ENCODE measurements at places on chromosomes 7 and 10.
A peak's percentile ranks its signal among the peaks of the same experiment; 100 is the strongest.

GRCh38 chr7:116528008-116528789 is 3.4 kb downstream of the CAV1 start:
- no peak for DNase-seq

- no peak for DNase-seq
Measured at GRCh38 chr10:123884907-123885381, 6.7 kb downstream of the CPXM2 start.

DNA sequence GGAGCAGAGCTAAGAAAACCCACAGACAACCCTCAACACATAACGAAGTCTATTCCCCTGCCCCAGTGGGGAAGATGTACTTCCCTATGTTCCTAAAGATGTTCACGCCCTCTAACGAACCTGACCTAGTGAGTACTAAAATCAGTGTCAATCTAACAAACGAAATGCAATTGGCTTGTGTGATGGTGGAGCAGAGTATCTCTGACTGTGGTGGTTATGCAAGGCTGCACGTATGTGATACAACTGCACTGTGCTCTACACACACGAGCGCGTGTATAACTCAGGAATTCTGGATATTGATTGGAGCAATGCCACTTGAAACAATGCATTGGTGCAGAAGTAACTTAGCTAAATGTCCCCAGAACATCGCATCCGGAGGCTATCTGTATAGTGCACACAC is 1.3 kb downstream of the ANKRD16 start:
- no peak for DNase-seq

DNA sequence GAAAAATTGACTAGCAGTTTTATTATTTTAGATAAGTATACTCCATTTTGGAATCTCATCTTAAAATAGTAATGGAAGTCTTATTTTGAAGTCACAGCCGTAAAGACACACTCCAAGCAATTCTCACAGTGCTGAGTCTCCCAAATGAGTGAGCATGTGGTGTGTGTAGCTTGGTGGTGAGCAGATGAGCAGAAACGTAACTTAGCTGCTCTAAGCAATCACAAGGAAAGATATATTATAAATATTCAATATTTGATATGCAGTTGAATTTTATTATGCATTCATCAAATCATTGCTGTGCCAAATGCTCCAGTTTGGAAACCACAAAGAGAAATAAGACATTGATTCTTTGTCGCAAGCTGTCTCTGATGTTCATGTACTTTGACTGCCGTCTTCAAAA is 61.2 kb downstream of the CSTF2T start:
- no peak for DNase-seq

- no peak for DNase-seq
Measured at GRCh38 chr10:86258499-86258898, 108.1 kb downstream of the GRID1 start.

GRCh38 chr10:1149793-1150637 is 93.8 kb downstream of the WDR37 start:
- no peak for DNase-seq

DNA sequence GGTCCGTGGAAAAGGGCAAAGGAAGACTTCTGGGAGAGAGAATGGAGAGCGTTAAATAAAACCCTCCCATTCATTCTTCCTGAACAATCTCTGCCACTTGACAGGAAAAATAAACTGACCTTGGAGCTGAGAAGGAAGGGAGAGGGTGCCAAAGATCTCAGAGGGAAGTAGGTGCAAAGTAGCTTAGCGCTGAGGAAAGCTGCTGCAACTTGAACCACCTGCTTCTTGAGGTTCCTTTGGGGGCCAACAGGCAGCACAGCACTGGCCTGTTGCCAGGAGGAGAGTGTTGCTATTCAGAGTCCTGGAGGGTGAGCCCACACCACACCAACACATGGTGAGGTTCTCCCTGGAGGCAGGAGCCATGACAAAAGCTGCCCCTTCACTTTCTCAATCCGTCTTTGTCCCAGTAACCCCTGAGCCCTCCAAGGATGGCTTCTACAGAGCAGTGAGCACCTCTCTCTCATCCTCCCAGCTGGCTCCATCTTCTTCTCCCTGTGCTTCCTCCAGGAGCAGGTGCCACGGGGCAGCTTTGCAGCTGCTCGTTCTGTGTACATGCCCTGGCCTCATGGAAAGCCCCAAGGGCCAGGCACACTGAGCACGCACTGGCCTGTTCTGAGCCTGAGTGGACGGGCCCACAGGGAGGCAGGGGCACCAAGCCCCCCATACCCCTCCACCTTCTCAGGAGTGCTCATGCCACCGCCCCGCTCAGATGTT is 101.3 kb downstream of the STRA8 start:
- no peak for DNase-seq

DNA sequence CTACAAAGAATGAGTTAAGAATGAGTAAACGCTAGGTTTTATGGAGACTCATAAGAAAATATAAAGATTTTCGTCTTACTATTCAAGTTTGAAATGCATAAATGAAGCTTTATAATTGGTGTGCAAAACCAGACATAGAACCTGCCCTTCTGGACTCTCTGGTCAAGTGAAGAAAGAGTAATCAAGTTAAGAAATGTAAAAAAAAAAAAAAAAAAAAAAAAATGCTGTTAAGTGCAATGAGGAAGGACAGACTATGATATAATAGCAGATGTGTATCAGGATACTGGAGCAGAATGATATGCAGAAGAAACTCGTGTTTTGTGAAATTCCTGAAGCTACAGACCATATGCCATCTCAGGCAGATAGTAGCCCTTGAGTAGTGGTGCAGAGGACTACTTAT is 5.6 kb downstream of the PCGF5 start:
- no peak for DNase-seq

DNA sequence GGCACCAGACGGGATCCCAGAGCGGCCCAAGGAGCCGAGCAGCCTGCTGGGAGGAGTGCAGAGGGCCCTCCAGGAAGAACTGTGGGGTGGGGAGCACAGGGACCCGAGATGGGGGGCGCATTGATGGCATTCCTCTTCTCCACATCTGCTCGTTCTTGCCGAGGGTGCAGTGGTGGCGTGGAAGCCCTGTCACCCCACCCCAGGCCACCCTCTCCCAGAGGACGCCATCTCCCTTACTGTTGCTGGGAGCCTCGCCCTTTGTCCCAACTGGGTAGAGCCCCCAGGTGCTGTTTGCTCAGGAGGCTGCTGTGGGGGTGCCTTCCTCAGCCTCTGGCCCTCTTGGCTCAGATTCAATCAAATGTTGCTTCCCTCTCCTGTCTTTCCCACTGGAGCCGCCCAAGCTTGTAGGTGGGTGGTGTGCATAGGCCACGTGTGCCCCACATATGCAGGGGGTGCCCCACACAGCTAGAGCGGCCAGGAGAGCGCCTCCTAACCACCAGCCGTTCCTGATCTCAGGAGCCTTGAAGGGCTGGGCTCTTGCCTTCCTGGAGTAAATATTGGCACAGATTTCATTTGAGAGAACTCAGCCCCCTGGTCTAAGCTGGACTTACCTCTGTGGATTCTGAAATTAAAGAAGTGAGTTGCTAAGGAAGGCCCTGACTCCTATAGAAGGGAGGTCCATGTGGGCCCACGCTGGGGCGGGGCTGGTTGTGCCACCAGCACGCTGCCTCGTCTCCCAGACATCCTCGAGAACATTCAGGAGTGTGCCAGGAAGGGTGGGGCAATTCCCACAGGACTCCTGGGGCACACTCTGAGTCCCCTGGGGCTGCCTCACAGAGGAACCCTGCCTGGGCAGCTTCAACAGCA is 39.2 kb downstream of the ZNF467 start:
- DNase-seq, result no peak

- no peak for DNase-seq
Measured at GRCh38 chr10:101646364-101646763, 48.6 kb downstream of the FBXW4 start.

GRCh38 chr7:105011141-105011830 is 2.7 kb upstream of the KMT2E start:
- no peak for DNase-seq

GRCh38 chr7:129970816-129971215 is 18.1 kb upstream of the UBE2H start:
- DNase-seq, result no peak

DNA sequence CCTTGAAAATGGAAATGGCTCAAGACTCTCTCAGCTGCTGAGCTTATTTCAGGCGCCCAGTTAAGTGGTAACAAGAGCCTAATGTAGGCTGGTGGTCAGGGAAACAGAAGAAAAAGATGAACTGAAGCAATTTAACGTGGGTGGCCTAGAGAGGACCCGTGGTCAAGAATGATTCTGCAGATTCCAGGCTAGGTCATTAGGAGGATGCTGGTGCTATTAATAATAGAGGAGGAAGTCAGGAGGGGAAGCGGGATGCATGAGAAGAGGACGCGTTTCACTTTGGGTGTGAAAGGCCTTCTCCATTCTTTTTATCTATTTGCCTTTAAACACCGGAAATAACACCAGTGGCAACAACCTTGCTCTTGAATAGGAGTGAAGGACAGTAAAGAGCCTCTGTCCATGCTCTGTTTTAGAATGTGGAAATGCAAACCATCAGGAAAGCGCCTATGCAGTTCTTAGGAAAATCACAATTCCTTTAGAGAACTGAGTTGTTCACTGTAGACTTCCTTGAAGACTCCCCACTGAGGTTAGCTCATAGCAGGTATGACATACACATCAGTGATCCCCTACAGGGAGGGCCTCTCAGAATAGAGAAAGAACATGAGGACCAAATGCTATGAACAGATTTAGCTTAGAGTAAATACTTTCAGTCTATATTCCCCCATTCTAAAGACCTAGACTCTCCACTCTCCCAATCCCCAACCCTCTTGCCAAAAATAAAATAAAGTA is 8.6 kb downstream of the LIPA start:
- DNase-seq, result no peak

GRCh38 chr7:70953331-70953741 is 178.6 kb upstream of the GALNT17 start:
- DNase-seq, result no peak

GRCh38 chr10:29344073-29344820 is 55.4 kb downstream of the LYZL1 start:
- no peak for DNase-seq

DNA sequence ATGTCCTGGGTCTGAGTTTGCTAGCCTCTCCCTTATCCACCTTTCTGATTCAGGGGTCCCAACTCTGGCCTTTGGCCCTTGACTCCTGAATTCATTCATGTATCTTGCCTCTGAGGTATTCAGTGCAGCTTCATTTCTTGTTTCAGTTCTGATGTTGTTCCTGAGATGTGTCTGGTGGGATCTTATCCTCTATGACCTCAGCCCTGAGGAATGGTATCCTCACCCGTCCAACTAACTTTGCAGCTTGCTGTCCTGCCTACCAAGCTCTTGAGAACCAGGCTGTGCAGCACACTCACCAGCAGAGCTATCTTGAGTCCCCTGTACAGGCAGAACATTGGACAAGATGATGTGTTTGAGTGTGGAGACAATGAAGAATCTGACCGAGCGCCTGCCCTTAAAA is 13.8 kb downstream of the SUFU start:
- DNase-seq, result no peak

DNA sequence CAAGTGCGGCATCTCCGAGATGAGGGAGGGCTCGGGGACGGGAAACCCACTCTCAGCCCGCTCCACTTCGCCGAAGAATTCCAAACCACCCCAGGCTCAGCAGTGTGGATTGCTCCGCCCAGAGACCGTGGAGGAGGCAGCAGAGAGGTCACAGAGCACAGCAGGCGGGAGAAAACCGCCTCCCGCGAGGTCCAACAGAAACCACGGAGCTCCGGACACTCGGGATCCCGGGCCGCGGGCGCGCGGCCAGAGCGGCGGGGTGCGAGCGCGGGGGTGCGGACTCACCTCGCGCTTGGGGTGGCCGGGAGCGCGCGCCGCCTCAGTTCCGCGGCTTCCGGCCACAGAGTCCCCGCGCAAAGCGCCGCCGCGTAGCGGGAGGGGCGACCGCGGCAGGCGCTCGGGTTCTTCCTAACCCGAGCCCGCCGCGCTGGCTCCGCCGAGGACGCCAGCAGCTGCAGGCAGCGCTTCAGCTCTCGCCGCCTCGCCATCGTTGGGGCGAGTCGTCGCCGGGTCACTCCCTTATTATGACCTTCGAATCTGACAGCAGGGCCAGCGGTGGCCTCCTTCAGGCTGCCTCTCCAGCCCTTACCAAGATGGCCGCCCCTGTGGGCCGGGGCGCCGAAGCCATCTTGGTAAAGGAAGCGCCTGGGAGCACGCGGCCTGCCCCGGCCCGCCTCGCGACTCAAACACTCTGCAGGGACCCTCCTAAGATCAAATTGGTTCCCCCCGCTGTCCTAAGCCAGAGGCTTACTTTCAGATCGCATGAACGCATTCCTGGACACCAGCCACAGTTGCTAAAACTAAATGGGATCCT is at the start of gene NAPEPLD:
NAPEPLD (minus strand) TSS at position 106 of the 814 bp plus-strand sequence. CDS start 20,323 bp downstream, outside the sequence.
- DNase-seq, result peak; percentile 35

- no peak for DNase-seq
Measured at GRCh38 chr7:81769891-81770727, at the start of gene HGF. Gene HGF (minus strand): TSS chr7:81770047. CDS start chr7:81769971, 76 bp downstream.

DNA sequence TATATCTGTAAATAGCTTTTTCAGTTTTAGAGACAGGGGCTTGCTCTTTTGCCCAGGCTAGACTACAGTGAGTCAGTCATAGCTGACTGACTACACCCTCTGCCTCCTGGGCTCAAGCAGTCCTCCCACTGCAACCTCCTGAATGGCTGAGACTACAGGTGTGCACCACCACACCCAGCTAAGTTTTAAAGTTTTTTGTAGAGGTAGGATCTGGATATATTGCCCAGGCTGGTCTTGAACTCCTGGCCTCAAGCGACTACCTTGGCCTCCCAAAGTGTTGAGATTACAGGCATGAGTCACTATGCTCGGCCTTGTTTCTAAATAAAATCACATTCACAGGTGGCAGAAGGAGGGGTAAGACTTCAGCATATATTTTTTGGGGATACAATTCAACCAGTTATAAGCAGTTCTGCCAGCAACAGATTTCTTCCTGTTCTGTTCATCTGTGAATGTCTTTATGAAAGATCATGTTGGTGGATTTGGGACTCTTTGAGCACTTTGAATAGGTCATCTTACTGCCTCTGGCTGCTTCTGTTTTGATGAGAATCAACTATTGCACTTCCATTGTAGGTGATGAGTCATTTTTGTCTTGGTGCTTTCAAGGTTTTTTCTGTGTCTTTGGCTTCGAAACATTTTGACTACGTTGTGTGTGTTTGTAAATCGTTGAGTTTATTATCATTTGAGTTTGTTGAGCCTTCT is 15.7 kb downstream of the RBM33 start:
- DNase-seq, result no peak

- no peak for DNase-seq
Measured at GRCh38 chr7:2131341-2131740, 101.4 kb downstream of the MAD1L1 start.

GRCh38 chr7:130872756-130873448 is 138.9 kb upstream of the KLF14 start:
- DNase-seq, result no peak

DNA sequence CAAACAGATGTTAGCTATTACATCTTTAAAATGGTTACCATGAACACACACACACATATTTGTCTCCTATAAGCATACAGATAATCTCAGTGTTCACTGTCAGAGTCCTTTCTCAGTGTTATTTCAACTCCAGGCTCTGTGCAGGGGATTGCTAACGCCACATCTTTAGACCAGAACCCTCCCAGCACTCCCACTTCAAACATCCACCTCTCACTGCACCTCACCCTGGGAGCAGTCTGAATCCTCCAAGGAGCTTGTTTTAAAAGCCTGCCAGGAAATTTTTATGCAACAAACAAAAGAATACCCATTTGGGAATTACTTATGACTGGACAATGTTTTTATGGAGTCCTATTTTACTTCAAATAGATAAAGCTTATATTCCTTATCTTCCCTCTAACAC is 107.4 kb downstream of the PARD3 start:
- DNase-seq, result no peak

GRCh38 chr10:12344375-12345110 is 4.8 kb upstream of the CAMK1D start:
- no peak for DNase-seq

Measured in activated CD8-positive, alpha-beta memory T cell treated with anti-CD3 and anti-CD28 coated beads for 1 hour (primary cell).